Stimulated activated naive CD4-positive, alpha-beta T cell (primary cell): ENCODE measurements at places on chromosomes 2 and 18.
A peak's percentile ranks its signal among the peaks of the same experiment; 100 is the strongest.

GRCh38 chr2:141362311-141362710 lies 768.5 kb downstream of the LRP1B start:
- DNase-seq = no peak

DNA sequence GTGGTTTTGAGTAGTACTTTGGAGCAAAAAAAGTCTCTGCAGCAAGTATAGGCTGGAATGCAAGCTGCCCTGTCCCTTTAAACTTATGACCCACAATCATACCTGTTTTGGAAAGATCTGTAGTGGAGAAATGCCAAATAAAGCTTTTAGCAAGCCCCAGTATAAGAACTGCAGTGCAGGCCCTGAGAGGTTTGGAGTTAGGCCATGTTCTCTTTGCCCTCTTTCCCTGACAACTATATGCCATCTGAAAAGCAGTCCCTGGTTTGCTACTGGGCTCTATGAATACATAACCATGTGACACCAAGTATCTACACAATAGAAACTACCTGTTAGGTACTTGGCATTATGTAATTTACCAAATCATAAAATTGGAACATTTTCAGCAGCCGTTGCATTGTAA lies 267.4 kb upstream of the HNMT start:
- DNase-seq = no peak

- DNase-seq = no peak
These were observed 950.1 kb downstream of the TRIB2 start for GRCh38 chr2:13666582-13667414.

DNA sequence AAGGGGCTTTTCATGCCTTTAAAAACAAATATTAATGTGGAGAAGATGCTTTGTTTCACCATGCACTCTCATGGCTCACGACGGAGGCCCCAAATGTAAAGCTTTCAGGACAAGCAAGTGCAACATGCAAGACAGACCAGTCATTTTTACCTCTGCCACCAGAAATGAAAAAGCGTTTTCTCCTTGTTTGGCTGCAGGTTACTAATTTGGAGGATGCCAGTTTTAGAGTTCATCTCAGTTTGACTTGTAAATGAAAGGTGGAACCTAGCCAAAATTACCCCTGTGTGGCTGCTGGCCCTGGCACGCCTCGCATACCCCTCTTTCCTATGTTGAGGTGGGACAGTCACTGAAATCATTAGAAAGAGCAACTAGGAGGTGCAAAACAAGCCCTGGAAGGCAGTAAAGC lies 138.6 kb downstream of the BCL2 start:
- no peak for DNase-seq

DNA sequence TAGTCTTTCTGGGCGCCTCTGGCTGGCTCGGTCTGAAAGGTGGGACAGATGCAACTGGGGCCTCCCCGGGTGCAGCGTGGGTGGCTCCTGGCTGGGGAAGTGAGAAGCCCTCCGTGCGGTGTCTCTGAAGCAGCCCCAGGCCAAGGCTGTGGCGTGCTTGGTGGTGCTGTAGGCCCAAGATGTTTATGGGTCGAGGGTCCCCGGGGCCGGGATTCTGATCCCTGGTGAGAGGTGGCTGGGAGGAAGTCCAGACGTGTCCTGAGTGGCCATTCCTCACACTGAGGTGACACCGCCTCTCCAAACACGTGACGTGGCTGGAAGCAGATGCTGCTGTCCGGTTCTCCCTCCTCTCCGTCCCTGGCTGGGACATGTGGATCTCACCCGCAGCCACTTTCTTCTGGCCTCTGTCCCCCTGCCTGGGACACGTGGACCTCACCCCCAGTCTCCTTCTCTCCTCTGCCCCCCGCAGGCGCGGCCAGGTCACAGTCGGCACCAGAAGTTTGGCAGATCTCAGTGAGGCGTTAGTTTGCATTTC lies 12.6 kb downstream of the RTP5 start:
- DNase-seq = peak; percentile 29

- DNase-seq = no peak
These were observed 4.6 kb upstream of the MLPH start for GRCh38 chr2:237482485-237482884.

DNA sequence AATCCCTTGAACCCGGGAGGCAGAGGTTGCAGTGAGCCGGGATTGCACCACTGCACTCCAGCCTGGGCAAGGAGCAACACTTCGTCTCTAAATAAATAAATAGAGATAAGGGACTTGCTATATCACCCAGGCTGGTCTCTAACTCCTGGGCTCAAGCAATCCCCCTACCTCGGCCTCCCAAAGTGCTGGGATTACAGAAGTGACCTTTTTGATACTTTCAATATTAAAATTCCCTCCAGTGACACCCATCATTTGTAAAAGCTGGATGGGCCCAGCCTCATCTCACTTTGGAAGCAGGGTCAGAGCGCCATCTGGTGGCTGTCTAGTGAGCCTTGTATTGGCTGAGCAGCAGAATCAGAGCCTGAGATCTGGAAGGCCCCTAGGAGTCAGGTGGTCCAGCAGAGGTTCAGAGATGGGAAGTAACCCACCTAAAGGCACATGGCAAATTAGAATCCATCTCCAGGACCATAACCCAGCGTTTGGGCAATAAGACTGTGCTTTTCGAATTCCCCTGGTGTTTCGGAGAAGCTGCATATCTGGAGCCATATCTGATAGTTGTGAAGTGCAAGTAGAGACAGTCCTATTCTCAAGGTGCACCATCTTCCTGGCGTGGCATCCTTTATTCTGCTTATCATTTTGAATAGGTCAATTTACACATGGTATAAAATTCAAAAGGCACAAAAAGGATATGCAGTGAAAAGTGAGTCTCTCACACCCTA lies 18.3 kb upstream of the SLC35F6 start:
- peak; percentile 35 for DNase-seq

DNA sequence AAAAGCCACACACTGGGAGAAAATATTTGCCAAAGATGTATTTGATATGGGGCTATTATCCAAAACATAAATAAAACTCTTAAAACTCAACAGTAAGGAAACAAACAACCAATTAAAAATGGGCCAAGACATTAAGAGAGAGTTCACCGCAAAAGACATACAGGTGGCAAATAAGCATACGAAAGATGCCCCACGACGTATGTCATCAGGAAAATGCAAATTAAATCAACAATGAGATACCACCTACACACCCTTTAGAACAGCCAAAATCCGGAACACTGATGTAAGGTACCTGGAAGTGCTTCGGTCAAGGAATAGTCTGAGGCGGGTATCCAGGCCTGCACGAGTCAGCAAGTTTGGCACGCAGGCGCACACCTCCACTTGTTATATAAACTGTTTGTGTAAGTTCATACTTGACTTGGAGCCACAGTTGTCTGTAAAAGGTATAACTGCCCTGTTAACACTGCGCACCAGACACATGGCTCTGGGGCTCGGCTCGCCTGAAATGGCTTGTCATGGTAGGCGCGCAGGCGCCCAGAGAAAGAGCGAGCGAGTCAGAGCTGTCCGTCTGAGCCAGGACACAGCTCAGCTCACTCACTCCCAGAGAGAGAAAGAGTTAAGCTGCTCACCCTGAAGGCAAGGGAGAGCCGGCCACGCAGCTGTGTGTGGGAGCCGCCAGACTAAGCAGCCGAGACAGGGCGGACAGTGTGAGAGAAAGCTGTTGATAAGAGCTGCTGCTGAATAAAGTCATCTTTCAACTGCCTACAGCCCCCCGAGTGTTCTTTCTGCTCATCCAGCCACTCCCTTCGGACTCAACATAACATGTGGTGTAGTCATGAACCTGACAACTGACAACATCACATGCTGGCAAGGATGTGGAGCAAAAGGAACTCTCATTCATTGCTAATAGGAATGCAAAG lies 87.3 kb downstream of the HNRNPLL start:
- DNase-seq = no peak

DNA sequence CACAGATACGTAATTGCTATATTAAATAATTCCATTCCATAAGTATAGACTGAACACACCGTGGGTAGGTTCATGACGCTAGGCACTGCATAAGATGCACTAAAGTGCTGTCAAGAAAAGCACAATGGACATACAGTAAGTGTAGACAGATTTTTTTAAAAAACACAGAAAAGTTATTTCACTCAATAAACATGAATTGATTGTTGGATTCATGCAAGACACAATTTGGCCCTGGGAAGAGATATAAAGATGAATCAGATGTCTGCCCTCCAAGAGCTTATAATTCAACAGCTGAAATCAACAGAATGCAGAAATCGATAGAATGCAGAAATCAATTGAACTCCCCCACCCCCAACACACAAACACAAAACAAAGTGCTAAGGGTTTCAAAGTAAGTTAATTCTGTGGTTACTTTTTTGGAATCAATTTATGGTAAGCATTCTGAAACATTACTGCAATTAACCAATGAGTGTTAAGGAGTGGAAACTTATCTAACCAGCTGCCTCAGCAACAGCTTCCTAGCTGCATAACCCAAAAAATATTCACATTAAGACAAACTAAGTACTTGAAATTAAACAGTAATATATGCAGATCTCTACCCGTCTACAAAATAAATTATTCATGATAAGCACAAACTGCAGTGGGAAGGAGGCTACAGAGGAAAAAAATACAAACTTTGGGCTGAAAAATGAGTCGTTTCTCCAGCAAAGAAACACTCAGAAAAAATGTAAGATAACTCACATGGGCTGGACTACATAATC lies 1.6 kb downstream of the NBAS start:
- no peak for DNase-seq

GRCh38 chr2:173734797-173735196 lies 230.4 kb downstream of the SP3 start:
- DNase-seq = no peak

- no peak for DNase-seq
These were observed 206.6 kb upstream of the SETBP1 start for GRCh38 chr18:44474067-44474411.

GRCh38 chr2:161010503-161011015 lies 149.7 kb upstream of the TANK start:
- DNase-seq = no peak

- DNase-seq = no peak
These were observed 656 bp upstream of the LBX2 start for GRCh38 chr2:74499940-74500577.

GRCh38 chr2:189628817-189629530 lies 32.3 kb upstream of the ASNSD1 start:
- DNase-seq = no peak

- DNase-seq = no peak
These were observed 40.6 kb upstream of the CBLN2 start for GRCh38 chr18:72584787-72585186.

DNA sequence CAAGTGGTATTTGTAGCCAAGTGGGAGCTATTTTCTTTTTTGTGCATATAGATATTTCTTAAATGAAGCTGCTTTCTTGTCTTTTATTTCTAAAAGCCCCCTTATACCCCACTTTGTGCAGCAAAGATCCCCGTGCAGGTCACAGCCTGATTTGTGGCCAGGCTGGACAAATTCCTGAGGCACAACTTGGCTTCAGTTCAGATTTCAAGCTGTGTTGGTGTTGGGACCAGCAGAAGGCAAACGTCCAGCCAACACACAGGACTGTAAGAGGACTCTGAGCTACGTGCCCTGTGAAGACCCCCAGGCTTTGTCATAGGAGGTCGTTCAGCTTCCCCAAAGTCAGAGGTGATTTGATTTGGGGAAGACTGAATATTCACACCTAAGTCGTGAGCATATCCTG lies 21.9 kb downstream of the FOSL2 start:
- no peak for DNase-seq

GRCh38 chr2:239908744-239909143 lies 116.4 kb downstream of the NDUFA10 start:
- DNase-seq = no peak

GRCh38 chr18:49648326-49648725 lies 86.5 kb downstream of the LIPG start:
- no peak for DNase-seq

DNA sequence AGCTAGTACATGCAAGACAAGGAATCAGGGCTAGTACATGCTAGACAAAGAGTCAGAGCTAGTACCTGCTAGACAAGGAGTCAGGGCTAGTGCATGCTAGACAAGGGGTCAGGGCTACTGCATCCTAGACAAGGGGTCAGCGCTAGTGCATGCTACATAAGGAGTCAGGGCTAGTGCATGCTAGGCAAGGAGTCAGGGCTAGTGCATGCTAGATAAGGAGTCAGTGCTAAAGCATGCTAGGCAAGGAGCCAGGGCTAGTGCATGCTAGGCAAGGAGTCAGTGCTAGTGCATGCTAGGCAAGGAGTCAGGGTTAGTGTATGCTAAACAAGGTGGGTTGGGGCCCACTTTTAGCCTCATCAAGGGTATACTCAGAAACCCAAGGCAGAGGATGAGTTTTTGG lies 90.1 kb upstream of the FAM136A start:
- no peak for DNase-seq

DNA sequence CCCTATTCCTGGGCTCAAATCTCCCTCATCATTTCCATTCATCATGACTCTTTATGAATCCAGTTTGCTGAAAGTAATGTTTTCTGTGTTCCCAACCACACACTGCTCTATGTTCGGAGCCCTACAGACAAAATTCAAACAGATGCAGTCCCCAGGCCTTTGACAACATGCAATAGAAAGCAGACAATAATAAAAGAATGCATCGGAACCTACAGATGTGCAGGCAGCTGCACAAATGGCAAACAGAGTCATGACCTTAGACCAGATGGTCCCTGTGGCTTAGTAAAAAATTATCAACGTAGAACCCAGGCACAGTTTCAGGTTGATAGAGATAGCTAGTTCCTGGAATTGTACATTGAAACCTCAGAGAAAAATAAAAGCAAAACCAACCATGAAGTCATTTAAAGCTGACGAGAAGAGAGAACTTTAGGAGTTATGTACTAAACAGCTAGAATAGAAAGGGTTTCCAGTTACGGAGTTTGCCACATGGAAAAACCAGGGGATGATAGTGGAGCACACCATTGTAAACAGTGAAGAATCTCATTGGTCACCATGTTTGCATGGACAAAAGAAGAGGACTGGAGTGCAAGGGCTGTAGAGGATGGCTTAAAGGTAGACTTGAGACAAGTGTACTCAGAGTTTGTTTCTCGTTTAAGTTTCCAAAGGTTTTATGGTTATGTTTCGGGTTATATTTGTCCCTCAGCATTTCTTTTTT lies 23.2 kb upstream of the ACVR1 start:
- DNase-seq = peak; percentile 2

GRCh38 chr18:32328379-32328778 lies 138.5 kb downstream of the MEP1B start:
- no peak for DNase-seq
